ENCODE measurements at places on chromosomes 4 and X.
A peak's percentile ranks its signal among the peaks of the same experiment; 100 is the strongest.

DNA sequence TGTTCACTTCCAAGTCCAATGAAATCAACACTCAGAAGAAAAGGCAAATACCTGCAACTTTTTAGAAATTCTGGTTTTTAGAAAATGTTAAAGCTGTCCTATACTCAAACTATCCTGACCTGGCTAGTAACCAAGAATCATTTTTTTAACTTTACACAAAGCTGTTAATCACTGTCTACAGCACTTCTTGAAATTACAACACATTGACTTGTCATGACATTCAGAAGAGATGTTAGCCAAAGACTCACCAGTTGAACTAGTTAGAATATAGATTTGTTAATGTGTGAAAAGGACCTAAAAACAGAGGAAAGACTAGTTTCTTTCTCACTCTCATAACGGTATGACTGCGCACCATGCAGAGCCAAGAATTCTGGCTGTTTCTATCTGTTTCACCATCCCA lies 98.8 kb downstream of the COX18 start:
- H3K27ac ChIP-seq: no peak overlapping the region

- no peak for DNase-seq
- H3K36me3 ChIP-seq: peaks cover 4% of the 10 kb centered on the region
- no peak overlapping the region for H3K27ac ChIP-seq
- H3K4me1 ChIP-seq: peaks cover 2% of the 10 kb centered on the region
- no peaks in the 10 kb centered on the region for H3K27me3 ChIP-seq
These were observed 4.7 kb downstream of the BLTP1 start for GRCh38 chr4:122156819-122157218.

GRCh38 chrX:97308171-97308570 lies 424.5 kb downstream of the RPA4 start:
- H3K27ac ChIP-seq: no peak overlapping the region
- no peak for DNase-seq
- no peak overlapping the region for H3K4me3 ChIP-seq

GRCh38 chrX:10341309-10341708 lies 184.5 kb downstream of the CLCN4 start:
- H3K4me3 ChIP-seq: no peak overlapping the region
- no peak for DNase-seq
- H3K27ac ChIP-seq: no peak overlapping the region
- no peaks in the 10 kb centered on the region for H3K27me3 ChIP-seq
- no peaks in the 10 kb centered on the region for H3K4me1 ChIP-seq

- peaks cover 22% of the 10 kb centered on the region for H3K4me1 ChIP-seq
- peak overlapping the region; percentile 68 for H3K27ac ChIP-seq
- DNase-seq: peak; percentile 16
- no peaks in the 10 kb centered on the region for H3K27me3 ChIP-seq
- H3K36me3 ChIP-seq: peaks cover 12% of the 10 kb centered on the region
These were observed 90.8 kb downstream of the IRF2 start for GRCh38 chr4:184383497-184384055.

- H3K27me3 ChIP-seq: peaks cover 3% of the 10 kb centered on the region
- H3K36me3 ChIP-seq: no peaks in the 10 kb centered on the region
- H3K27ac ChIP-seq: no peak overlapping the region
These were observed 30.5 kb downstream of the TMEM271 start for GRCh38 chr4:545612-546011.

DNA sequence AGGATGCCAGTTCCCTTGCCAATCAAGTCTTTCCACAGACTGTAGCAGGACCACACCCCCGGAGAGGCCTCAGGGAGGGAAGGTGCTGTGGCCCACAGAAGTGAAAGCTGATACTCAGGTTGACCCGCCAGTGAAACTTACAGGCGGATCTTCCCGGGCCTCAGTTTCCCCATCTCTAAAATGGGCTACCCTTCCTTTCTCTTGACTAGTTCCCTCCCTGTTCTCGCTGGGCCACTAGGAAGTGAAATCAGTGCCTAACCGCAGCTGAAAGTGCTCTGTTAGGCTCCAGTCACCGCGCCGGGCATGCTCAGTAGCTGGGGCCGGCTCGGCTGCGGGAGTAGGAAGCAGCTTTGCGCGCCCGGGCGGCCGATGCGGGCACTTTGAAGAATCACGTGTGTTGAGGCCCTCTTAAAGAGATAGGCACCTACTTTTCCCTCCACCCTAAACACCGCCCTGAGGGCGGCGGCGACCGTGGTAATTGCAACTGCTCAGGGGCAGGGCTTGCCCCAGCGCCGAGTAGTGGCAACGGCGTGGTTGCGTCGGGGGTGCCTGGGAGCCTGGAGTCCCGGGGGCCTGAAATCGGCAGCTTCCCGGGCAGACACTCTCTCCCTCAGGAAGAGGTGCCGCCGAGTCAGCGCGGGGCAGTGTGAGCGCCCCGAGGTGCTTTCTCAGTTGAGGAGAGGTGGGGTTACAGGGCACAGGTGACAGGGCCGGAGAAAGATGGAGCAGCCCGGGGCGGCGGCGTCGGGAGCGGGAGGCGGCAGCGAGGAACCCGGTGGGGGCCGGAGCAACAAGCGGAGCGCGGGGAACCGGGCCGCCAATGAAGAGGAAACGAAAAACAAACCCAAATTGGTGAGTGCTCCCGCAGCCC lies at the start of gene DIAPH2:
Gene DIAPH2, plus strand, starts transcription at position 504 of the 871 bp plus-strand sequence.
- peak within 1 kb of the TSS; percentile 61 for H3K4me3 ChIP-seq
- DNase-seq: peak; percentile 36
- H3K27me3 ChIP-seq: no peaks in the 10 kb centered on the region

Data from thymus (tissue), 14 donors.